Fibroblast of villous mesenchyme (primary cell): ENCODE measurements at places on chromosomes 3 and 15. TPM values are rescaled to one million over a fixed set of nuclear protein-coding genes. Genes with fewer than 3 reads are reported as not detected.

ITIH4 gene
- 0.32 and 1.3 TPM in 2 replicates for total RNA-seq

ISLR gene
- 73.8 and 83.4 TPM in 2 replicates for total RNA-seq

CD96 gene
- 0.32 TPM in 1 of 2 replicates, not detected in the other for total RNA-seq

MYD88 gene
- total RNA-seq: 6.9 and 10.6 TPM in 2 replicates

GYG1 gene
- total RNA-seq: 33.2 and 43.6 TPM in 2 replicates

MED12L gene
- 0.32 and 1.3 TPM in 2 replicates for total RNA-seq

GOLGA6B gene
- not detected in 2 replicates for total RNA-seq

EIF4A2 gene
- 319 and 691 TPM in 2 replicates for total RNA-seq

GNAT1 gene
- not detected in 2 replicates for total RNA-seq

FNDC3B gene
- 165 and 221 TPM in 2 replicates for total RNA-seq

IQCF2 gene
- not detected in 2 replicates for total RNA-seq

CLRN1 gene
- total RNA-seq: not detected in 2 replicates

RFT1 gene
- total RNA-seq: 9.0 and 13.4 TPM in 2 replicates

KBTBD8 gene
- 3.5 and 4.3 TPM in 2 replicates for total RNA-seq

FANCD2 gene
- 15.5 and 23.3 TPM in 2 replicates for total RNA-seq

CCR8 gene
- total RNA-seq: not detected in 2 replicates
